NCI-H1436 (cell line): ENCODE measurements at places on chromosomes 4 and X.

DNA sequence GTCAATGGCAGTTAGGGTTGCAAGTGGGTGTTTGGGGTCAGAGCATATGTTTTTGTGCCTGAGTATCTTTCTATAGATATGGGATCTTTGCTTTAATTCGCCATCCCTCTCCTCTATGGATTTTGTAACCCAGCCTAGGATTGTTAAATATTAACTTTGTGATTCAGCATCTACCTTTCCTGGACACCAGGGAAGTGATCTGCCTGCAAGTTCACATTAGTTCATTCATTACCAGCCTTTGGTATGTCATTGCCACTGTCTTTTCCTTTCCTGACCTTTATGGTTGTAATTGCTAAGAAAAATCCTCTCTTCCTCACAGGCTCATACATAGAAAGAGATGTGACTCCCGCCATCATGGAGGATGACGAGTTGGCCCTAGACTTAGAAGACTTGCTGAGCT is 73.8 kb downstream of the KIT start:
- DNase-seq, result no peak

GRCh38 chr4:103074744-103075434 is 1.7 kb downstream of the SLC9B2 start:
- DNase-seq, result no peak

DNA sequence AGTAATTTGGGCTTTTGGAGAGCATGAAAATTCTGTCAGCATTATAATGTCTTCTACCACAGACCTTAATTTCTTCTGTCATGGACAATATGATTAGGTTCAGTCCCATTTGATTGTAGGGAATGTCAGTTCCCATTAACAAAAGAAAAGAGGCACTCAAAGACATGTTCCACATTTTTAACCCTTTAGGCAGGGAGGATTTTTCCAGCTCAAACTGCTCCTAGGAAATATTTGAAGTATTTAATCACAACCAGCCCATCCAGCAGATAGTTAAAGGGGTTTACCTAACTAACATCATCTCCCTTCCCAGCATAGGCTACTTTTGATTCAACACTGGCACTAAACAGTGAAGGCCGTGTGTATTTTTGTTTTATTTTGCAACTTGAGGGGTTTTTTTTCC is 256.0 kb downstream of the DHX15 start:
- DNase-seq, result no peak

DNA sequence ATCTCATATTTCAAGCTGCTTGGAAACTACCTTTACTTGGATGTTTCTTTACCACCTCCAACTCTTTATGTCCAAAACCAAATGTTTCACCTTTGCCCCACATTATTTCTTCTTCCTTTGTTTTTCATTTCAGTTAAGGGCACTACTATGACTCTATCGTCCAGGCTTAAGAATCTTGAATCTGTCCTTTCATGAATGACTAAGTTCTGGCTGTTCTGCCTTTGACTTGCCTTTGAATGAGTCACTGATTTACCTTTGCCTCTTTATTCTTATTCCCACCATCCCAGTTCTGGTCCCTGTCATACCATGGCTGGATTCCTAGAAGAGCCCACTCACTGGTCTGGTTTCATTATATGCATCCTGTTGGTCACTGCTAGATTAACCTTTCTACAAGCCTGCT is 30.6 kb upstream of the PLAC1 start:
- DNase-seq, result no peak

- DNase-seq, result no peak
Observed at GRCh38 chrX:16778545-16778944, 7.7 kb upstream of the TXLNG start.

DNA sequence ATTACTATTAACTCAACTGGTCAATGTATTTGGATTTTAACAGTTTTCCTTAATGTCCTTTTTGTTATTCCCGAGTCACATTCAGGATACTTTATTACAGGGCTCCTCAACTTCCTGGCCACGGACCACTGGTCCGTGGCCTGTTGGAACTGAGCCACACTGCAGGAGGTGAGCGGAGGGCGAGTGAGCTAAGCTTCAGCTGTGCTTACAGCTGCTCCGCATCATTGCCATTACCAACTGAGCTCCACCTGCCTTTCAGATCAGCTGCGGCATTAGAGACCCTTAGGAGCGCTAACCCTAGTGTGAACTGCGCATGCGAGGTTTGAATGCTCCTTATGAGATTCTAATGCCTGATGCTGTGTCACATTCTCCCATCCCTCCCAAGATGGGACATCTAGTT is 591.7 kb downstream of the CCSER1 start:
- DNase-seq, result no peak
